T-cell (primary cell): ENCODE measurements at places on chromosomes 1 and 21.

- no peak overlapping the region for H3K4me3 ChIP-seq
- no peaks in the 10 kb centered on the region for H3K4me1 ChIP-seq
- no peaks in the 10 kb centered on the region for H3K36me3 ChIP-seq
- no peak for DNase-seq
Observed at GRCh38 chr1:8097908-8098307, 71.8 kb upstream of the ERRFI1 start.

- H3K4me3 ChIP-seq = no peak overlapping the region
- H3K36me3 ChIP-seq = no peaks in the 10 kb centered on the region
- peaks cover 10% of the 10 kb centered on the region for H3K4me1 ChIP-seq
- H3K27ac ChIP-seq = no peak overlapping the region
- DNase-seq = no peak
- H3K27me3 ChIP-seq = no peaks in the 10 kb centered on the region
Observed at GRCh38 chr1:159821171-159821867, 5.4 kb upstream of the SLAMF8 start.

DNA sequence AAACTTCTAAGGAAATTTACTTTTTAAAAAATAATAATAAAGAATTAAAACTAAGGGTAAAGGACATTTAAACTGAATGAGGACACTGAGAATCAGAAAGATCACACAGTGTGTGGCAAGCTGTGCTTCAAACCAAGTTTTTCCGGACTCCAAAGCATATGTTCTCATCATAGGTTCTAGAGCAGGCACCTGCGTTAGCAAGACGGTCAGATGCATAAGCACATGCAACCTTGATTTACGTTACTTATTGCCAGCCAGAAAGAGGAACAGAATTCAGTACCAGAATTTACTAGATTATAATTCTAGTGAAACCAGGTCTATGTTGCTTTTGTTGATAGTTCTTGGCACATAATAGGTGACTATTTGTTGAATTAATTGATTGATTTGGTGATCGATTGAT, 6.2 kb upstream of the LBR start:
- DNase-seq = no peak
- H3K4me3 ChIP-seq = no peak overlapping the region
- H3K36me3 ChIP-seq = no peaks in the 10 kb centered on the region
- H3K4me1 ChIP-seq = peaks cover 4% of the 10 kb centered on the region

- H3K27me3 ChIP-seq = peaks cover 7% of the 10 kb centered on the region
- no peak overlapping the region for H3K4me3 ChIP-seq
- no peaks in the 10 kb centered on the region for H3K36me3 ChIP-seq
- peaks cover 6% of the 10 kb centered on the region for H3K4me1 ChIP-seq
- DNase-seq = no peak
Observed at GRCh38 chr1:229857585-229857984, 209.5 kb upstream of the GALNT2 start.

- no peaks in the 10 kb centered on the region for H3K27me3 ChIP-seq
- no peak overlapping the region for H3K27ac ChIP-seq
- DNase-seq = no peak
- no peaks in the 10 kb centered on the region for H3K36me3 ChIP-seq
Observed at GRCh38 chr21:21458124-21458631, 460.0 kb downstream of the NCAM2 start.

- no peaks in the 10 kb centered on the region for H3K36me3 ChIP-seq
- H3K27ac ChIP-seq = no peak overlapping the region
- no peaks in the 10 kb centered on the region for H3K27me3 ChIP-seq
Observed at GRCh38 chr21:26441149-26441548, 131.9 kb downstream of the CYYR1 start.

DNA sequence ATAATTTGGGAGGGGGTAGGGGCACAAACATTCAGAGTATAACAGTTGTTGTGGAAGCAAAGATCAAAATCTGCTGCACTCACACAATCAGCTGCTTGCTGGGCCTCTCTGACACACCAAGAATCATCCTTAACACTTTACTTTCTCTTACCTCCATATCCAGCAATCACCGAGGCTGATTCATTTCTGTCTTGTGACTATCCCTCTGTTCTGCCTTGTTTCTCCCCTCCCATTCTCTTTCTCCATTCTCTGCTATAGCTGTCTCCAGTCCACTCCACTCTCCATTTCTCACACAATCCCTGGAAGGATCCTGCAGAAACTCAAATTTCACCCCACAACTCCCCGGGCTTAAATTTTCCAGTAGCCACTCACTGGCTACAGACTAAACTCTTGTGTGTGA, 91.8 kb upstream of the NGF start:
- no peak for DNase-seq
- H3K4me3 ChIP-seq = no peak overlapping the region
- no peaks in the 10 kb centered on the region for H3K36me3 ChIP-seq
- no peaks in the 10 kb centered on the region for H3K4me1 ChIP-seq
- H3K27ac ChIP-seq = no peak overlapping the region
